ENCODE measurements at places on chromosomes 16 and 17.

DNA sequence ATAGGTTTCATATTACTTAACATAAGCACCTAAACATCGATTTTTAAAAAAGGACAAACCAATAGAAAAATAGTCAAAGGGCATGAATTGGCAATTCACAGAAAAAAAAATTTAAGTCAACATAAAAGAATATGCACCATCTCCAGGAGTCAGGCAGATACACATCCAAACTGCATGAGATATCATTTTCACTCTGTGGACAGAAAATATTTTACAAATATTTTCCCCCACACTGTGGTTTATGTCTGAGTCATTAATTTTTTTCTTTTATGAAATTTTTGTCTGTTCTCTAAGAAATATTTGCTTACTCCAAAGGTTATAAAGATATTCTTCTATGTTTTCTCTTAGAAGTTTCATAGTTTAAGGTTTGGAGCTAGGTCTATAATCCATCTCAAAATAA, 74.4 kb upstream of the DNAH17 start:
- no peak for DNase-seq

DNA sequence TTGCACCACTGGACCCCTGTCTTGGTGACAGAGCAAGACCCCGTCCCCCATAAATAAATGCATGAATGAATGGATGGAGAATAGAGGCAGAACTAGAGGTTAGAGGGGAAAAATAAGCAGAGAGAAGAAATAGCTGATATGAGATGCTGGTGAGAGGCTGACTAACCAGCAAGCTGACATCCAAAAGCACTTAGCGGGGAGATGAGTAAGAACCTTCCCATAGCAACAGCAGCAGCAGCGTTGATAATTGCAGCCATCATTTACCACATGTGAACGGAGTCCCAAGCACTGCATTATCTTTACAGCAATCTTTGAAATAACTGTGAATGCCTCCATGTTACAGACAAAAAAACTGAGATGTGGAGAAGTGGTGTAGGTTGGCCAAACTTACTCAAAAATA, 777.3 kb upstream of the EEF2KMT start:
- DNase-seq, result no peak

GRCh38 chr17:70929226-70929625, 759.9 kb downstream of the KCNJ2 start:
- DNase-seq, result no peak

GRCh38 chr16:8885674-8886592, 3.8 kb downstream of the LITAFD start:
- no peak for DNase-seq

DNA sequence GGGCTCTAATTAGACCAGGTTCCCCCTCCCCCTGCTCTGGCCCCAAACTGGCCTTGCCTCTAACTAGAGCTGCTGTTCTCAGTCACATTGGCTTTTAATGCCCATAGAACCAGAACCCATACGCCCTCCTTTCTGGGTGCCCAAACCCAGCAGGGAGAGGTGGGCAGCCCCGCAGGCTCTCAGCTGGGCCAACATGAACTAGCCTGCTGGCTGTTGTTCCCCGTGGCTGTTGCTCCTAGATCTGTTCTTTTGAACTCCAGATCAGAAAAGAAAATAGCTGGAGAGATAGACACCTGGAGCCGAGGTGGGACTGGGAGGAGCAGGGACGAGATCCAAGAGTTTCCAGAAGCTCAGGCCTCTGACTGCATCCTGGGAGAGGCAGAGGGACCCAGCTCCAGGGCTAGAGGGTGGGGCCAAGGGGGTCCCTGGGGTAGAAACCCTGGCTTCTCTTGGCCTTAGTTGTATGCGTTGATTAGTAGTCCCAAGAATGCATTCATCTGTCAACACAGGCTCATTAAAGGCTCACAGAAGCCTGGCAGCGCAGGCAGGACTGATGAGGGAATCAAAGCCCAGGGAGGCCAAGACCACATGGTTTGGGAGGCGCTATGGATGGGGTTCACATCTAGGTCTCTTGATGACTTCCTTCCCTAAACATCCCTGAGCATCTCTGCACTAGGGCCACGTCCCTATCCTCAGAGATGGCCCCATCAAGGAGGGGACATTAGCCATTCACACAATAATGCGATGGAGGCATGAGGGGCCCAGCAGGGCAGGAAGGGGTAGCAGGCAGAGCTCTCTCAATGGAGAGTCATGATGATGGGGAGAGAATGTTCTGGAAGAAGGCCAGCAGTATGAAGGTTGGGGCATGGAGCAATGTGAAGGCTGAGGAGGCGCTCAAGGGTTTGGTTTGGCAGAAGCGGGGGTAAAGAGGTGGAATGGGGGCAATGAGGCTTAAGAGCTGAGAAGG, 1.3 kb upstream of the CPSF4L start:
- DNase-seq, result no peak

- DNase-seq, result no peak
Observed at GRCh38 chr17:79573196-79573896, 37.5 kb downstream of the RBFOX3 start.

- no peak for DNase-seq
Observed at GRCh38 chr16:80507538-80507937, 33.3 kb upstream of the DYNLRB2 start.

- DNase-seq, result no peak
Observed at GRCh38 chr16:14350626-14351025, 279.4 kb downstream of the PARN start.

GRCh38 chr16:27347930-27348685, 34.3 kb downstream of the IL4R start:
- DNase-seq, result no peak

- no peak for DNase-seq
Observed at GRCh38 chr16:83701494-83701893, 106.3 kb upstream of the HSBP1 start.

DNA sequence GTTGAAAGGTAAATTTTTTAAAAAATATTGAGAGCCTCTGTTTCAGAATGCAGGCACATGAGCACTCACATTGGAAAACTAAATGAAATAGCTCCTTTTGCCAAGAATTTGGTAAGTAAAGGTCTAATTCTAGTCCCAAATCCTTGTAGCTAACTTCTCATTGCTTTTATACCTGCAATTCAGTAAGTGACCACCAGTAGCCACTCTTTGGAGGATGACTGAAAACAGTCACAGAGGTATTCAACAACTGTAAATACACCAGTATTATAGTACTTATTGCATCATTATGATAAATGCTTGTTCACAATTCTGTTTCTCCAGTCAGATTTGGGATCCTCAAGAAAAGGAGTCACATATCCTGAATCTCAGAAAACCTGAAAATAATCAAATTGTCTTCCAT, 562.4 kb upstream of the CDH11 start:
- no peak for DNase-seq

GRCh38 chr17:73890831-73891405, 246.7 kb upstream of the SDK2 start:
- DNase-seq, result no peak

DNA sequence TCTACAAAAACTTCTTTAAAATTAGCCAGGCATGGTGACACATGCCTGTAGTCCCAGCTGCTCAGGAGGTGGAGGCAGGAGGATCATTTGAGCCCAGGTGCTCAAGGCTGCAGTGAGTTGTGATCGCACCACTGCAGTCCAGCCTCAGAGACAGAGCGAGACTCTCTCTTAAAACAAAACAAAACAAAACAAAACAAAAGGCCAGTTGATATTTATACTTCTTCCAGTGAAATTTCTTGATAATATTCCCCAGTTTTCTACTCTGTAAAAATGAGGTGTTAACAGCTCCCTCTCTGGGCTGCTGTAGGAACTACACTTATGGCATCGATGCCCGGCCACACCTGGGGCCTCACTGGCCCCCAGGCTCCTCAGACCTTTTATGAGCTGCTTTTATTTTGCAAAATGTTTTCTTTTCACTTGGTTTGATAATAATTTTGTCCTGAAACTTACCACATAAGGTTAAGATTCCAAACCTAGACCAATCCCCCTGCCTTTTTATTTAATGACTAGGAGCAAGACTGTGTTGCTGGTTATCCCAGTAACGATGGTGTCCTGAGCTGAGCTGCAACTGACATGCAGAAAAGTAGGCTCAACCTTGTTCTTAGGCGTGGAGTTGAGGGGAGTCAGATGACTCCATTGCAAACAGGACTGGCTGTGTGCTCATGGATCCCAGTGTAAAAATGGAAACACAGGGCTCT, 17.6 kb downstream of the MAPK8IP3 start:
- no peak for DNase-seq

GRCh38 chr17:82475458-82475857, 16.9 kb downstream of the NARF start:
- no peak for DNase-seq

DNA sequence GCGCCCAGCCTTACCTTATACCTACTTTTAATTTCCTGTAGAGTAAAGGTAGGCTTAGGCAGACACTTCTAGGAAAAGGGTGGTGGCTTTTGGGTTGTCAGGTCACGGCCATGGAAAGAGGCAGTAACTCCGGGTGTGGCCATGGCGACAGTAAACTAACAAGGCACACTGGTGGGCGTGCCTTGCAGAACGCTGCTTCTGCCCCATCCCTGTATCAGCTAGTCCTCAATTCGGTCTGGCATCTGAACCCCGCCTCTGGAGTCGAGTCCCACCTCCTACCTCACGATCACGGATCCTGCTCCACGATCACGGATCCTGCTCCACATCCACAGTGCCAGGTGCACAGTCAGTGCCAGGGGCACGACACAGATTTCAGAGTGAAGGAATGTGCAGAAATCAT, 5.6 kb downstream of the ADCY9 start:
- no peak for DNase-seq

DNA sequence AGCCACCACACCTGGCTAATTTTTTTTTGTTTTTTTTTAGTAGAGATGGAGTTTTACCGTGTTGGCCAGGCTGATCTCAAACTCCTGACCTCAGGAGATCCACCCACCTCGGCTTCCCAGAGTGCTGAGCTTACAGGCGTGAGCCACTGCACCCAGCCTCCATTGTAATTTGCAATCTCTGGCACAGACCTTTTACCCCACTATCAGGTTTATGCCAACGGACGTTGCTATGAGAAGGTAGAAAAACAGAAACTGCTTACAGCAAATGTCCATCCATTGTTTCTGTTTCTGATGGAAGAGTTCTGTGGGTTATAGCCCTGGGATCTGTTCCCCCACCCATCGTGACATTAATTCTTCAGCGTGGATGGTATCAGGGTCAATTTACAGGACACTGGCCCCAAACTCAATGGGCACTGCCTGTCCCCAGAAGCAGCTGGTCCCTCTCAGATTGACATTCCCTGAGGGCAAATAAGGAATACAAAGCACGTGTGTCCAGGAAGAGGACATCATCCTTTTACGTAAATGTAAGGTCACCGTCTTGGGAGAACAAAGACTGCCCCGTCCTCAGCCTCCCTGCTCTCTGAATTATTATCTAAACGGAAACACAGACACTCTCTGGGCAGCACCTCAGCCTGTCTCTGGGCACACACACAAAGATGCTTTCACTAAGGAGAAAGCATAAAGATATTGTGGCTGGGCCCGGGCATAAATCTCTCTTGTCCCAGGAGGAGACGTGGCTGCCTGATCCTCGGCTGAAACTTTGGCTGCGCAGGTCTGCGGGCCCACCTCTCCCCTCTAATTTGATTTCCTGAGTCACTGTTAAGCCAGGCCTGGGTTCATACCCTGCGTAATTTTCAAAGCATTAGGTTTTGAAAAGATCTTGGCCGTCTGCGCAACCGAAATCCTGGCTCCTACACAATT, 5.2 kb downstream of the KCNG4 start:
- no peak for DNase-seq

GRCh38 chr17:74431568-74432423, at the start of gene GPRC5C:
Gene GPRC5C, plus strand, starts transcription at chr17:74432088. Its CDS starts 7,689 bp downstream, at chr17:74439777.
- no peak for DNase-seq

- no peak for DNase-seq
Observed at GRCh38 chr17:75288770-75289114, 491 bp downstream of the SLC25A19 start.

GRCh38 chr16:86619239-86619794, 41.0 kb downstream of the FOXL1 start:
- no peak for DNase-seq

GRCh38 chr16:13178318-13178717, 276.9 kb downstream of the SHISA9 start:
- no peak for DNase-seq

GRCh38 chr16:11437069-11437468, 91.8 kb downstream of the RMI2 start:
- no peak for DNase-seq

- DNase-seq, result no peak
Observed at GRCh38 chr16:70306880-70307279, 7.9 kb downstream of the DDX19B start.

- DNase-seq, result no peak
Observed at GRCh38 chr17:67412032-67412431, 35.0 kb downstream of the PITPNC1 start.

GRCh38 chr17:31492880-31493655, 101.6 kb downstream of the RAB11FIP4 start:
- no peak for DNase-seq
